ENCODE measurements at places on chromosomes 11 and 22. TPM values are rescaled to one million over a fixed set of nuclear protein-coding genes. Genes with fewer than 3 reads are reported as not detected.

- DNase-seq = peak; percentile 98
Measured at GRCh38 chr11:95877291-95877690, 46.6 kb downstream of the MTMR2 start.

- DNase-seq = peak; percentile 46
Measured at GRCh38 chr22:38327805-38328204, 10.6 kb upstream of the CSNK1E start.

GRCh38 chr22:31491218-31491962 is 1.7 kb upstream of the EIF4ENIF1 start:
- DNase-seq = no peak

- no peak for DNase-seq
Measured at GRCh38 chr22:25350551-25350971, 131.1 kb downstream of the CRYBB2 start.

- DNase-seq = no peak
Measured at GRCh38 chr11:58957922-58958321, 18.6 kb downstream of the GLYATL1 start.

- DNase-seq = no peak
Measured at GRCh38 chr11:74267014-74267413, 44.4 kb downstream of the P4HA3 start.

Gene MLC1
- total RNA-seq = under 0.01 TPM

Gene STIP1
- total RNA-seq = 149 TPM

All from fibroblast of villous mesenchyme (primary cell).